Right forelimb (tissue), 1 donor: ENCODE measurements at places on chromosomes 1 and 21.

GRCh38 chr1:46673749-46674182, 2.1 kb downstream of the TEX38 start:
- no peak for DNase-seq

GRCh38 chr1:94942171-94943128, 15.5 kb upstream of the CNN3 start:
- no peak for DNase-seq

GRCh38 chr1:90671741-90672140, 45.4 kb downstream of the BARHL2 start:
- DNase-seq = no peak

DNA sequence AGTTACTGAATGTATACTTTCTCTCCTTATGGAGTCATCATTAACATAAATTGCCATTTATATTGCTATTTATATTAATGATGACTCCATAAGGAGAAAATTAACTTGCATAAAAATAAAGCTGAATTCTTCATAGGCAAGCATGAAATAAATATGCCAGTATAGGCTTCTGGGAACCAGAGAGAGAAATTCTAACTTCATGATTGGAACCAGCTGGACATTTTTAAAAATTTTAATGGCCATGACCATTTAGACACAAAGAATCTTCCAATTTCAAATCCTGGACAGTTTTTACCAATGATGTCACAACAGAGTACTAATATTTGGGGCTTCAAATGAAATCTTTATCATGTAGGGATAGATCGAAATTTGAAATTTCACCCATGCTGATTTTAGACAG, 268.7 kb downstream of the PTGER3 start:
- DNase-seq = no peak
